NB4 (cell line): ENCODE measurements at places on chromosomes 7 and 10.

DNA sequence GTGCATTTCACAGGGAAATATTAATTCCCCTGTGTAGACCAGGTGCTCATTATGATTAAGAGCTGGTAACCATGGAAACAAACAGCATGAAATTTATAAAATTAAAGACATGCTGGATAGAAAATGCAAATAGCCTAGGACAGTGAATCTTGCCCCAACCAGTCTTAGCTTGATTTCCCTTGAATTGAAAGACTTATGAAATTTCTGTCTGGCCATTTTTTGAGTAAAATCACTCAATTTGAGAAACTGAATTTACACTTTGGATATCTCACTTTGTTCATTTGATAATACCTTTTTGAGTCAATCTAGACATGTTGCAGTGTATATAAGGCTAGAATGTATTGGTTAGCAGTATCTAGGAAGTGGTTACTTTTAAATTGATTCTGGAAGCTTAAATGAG, 4.4 kb upstream of the SMIM30 start:
- DNase-seq, result no peak

DNA sequence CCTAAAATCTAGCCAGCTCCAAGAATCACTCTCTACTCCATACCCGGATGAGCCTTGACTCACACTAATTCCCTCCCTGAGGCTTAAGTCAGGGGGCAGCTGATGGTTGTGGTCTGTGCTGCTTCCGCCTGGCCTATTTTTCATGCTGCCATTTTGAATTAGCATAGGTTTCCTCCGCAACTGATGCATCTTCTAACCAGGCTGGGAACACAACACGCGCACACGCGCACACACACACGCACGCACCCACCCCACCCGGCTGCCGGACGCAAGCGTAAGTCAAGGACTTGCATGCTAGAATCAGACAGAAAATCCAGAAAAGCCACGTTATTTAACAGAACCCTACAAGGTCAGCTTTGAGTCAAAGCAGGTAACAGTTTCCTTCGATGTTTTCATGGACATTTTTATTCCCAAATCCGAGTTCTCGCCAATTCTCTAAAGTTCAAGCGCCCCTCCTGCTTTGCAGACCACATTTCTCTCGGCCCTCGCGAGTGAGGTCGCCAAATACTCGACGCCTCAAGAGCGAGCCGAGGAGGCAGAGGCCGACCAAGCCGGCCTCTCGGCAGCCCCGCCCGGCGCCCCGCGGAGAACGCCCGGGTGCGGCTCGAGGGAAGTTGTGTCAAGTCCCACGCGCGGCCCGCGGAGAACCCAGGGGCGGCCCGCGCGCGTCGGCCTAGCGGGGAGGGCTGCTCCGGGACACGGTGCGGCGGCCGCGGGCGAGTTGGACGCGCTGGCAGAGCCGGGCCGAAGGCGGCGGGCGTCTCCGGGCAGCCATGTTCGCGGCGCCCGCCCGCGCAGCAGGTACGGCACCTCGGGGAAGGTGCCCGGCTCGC, 961 bp downstream of the SCRN1 start:
- DNase-seq, result no peak

GRCh38 chr10:121179006-121179405, 327.8 kb downstream of the WDR11 start:
- DNase-seq, result no peak

GRCh38 chr7:30866939-30867338, 44.7 kb upstream of the AQP1 start:
- DNase-seq, result no peak

GRCh38 chr10:103710490-103710889, 144.9 kb downstream of the SH3PXD2A start:
- DNase-seq, result no peak

GRCh38 chr10:104099269-104099668, 13.6 kb upstream of the COL17A1 start:
- DNase-seq, result no peak
